NCI-H510A (cell line): ENCODE measurements at places on chromosomes 13 and 19.

- no peak for DNase-seq
These were observed 35.3 kb upstream of the RFC3 start for GRCh38 chr13:33782631-33783030.

DNA sequence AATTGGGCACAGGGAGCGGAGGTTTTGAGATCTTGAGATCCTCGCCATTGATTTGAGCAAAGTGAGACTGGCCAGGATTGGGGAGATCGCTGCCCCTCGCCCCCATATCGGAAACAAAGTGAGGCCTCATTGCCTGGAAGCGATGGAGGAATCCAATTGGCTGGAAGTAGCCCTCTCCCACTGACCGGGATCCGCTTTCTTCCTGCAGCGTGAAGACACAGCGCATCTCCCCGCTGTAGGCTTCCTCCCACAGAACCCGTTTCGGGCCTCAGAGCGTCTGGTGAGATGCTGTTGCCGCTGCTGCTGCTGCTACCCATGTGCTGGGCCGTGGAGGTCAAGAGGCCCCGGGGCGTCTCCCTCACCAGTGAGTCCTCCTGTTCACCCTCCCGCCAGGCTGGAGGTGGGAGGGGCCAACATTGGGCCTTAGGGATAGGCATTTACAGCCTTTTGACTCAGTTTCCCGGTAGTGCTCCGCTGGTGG lies 438 bp downstream of the PRKCSH start:
- DNase-seq: no peak

GRCh38 chr19:11736696-11737095 lies 2.0 kb downstream of the ZNF823 start:
- DNase-seq: no peak

- DNase-seq: no peak
These were observed 53.6 kb downstream of the SMARCA4 start for GRCh38 chr19:11014403-11014911.

- no peak for DNase-seq
These were observed at the start of gene LRRC25 for GRCh38 chr19:18397242-18398202. LRRC25 (minus strand) TSS chr19:18397622; CDS start chr19:18396963, 659 bp downstream.

DNA sequence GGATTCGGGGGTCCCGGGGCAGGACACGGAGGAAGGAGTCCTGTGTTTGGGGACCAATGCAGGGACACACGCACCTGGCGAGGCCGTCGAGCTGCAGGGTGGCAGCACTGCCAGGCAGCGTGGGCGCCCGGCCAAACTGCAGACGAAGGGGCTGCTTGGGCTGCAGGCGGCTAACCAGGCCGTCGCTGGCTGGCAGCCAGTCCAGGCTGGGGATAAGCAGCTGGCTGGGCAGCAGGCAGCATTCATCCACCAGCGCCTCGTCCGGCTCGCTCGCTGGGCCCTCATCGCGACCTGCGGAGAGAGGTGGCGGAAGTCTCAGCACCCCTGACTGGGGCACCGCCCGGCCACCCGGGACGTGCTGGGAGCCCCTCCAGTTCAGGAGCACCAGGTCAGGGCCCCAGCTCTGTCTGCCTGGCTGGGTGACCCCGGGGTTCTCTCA lies 11.5 kb downstream of the CFD start:
- no peak for DNase-seq

DNA sequence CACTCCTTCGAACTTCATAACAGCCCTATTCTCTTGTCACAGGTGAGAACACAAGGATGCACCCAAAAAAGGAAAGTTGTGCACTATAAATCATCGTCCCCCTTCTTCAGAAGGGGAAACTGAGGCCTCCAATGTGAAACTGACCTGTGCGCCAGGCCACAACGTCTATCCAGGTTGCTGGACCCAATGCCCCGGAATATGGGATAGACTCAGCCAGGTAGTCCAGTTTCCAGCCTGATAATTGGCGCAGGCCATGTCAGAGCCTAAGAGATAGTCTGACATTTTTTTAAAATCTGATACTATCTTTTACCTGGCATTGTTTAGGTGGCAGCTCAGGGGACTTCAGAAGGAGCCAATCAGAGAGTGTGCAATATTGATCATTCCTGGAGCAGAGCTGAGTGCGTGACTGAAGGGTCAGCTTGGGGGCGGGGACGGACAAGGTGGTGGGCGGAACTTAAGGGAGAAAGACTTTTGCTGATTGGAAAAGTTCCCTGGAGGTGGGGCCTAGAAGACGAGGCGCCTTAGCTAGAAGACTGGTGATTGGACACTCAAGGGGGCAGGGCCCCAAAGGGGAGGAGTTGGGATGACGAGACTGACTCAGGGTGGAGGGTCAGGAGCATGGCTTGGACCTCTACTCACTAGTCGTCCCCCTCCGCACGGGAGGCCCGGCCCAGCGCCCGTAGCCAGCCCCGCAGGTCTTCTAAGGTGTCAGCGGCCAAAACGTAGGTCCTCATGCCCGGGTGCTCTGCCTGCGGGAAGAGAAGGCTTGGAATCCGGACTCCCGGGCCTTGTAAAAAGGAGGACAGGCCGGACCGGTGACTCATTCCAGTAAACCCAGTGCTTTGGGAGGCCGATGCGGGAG lies 8.5 kb downstream of the PLEKHA4 start:
- no peak for DNase-seq

GRCh38 chr13:86846501-86846900 lies 824.7 kb upstream of the SLITRK5 start:
- no peak for DNase-seq

- no peak for DNase-seq
These were observed 13.0 kb upstream of the SIGLEC11 start for GRCh38 chr19:49973987-49974386.

DNA sequence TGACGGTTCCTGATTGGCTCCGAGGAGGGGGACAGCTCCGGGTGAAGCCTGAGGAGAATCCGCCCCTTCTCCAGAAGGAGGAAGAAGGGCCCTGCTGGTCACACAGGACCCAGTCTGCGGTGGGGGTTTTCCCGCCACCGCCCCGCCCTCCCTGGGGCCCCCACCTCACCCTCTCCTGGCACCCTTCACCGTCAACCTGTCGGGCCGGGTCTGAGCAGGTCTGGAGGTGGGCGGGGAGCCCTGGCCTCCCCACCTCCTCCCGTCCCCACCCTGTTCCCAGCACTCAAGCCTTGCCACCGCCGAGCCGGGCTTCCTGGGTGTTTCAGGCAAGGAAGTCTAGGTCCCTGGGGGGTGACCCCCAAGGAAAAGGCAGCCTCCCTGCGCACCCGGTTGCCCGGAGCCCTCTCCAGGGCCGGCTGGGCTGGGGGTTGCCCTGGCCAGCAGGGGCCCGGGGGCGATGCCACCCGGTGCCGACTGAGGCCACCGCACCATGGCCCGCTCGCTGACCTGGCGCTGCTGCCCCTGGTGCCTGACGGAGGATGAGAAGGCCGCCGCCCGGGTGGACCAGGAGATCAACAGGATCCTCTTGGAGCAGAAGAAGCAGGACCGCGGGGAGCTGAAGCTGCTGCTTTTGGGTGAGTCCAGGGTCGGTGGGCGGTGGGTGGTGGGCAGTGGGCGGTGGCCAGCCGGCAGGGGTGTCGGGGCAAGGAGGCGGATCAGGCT lies at the start of gene GNA15:
TSS of gene GNA15 (plus strand) at position 73 of the 723 bp plus-strand sequence. CDS start at position 491, 418 bp downstream.
- no peak for DNase-seq
